OCI-M1 (cell line): ENCODE measurements at places on chromosomes 2 and 18.

DNA sequence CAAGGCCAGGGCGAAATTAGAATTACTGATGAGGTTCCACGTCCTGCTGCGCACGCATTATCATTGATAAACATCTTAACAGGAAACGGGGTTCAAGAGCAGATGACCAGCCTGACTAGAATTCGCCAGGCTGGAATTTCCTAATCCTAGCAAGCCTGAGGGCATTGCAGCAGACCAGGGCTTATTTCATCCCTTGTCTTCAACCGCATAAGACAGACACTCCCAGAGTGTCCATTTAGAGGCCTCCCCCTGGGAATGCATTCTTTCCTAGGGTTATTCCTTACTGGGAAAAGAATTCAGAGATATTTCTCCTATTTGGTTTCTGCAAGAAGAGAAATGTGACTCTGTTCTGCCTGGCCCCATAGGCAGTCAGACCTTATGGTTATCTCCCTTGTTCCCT, 486.8 kb downstream of the DPP10 start:
- no peak for DNase-seq

- no peak for DNase-seq
Measured at GRCh38 chr2:59791004-59791618, 762.3 kb downstream of the BCL11A start.

GRCh38 chr2:55891671-55892094, 31.9 kb downstream of the EFEMP1 start:
- no peak for DNase-seq

GRCh38 chr18:22171258-22172119, 2.1 kb downstream of the GATA6 start:
- DNase-seq, result no peak

- no peak for DNase-seq
Measured at GRCh38 chr2:200809506-200810251, 2.0 kb upstream of the BZW1 start.
